Stimulated activated CD4-positive, alpha-beta T cell treated with anti-CD3 and anti-CD28 coated beads, Interleukin-1b, Interleukin-23, amount 100 ng/mL, for 24 hours (primary cell): ENCODE measurements at places on chromosomes 5 and 9.

DNA sequence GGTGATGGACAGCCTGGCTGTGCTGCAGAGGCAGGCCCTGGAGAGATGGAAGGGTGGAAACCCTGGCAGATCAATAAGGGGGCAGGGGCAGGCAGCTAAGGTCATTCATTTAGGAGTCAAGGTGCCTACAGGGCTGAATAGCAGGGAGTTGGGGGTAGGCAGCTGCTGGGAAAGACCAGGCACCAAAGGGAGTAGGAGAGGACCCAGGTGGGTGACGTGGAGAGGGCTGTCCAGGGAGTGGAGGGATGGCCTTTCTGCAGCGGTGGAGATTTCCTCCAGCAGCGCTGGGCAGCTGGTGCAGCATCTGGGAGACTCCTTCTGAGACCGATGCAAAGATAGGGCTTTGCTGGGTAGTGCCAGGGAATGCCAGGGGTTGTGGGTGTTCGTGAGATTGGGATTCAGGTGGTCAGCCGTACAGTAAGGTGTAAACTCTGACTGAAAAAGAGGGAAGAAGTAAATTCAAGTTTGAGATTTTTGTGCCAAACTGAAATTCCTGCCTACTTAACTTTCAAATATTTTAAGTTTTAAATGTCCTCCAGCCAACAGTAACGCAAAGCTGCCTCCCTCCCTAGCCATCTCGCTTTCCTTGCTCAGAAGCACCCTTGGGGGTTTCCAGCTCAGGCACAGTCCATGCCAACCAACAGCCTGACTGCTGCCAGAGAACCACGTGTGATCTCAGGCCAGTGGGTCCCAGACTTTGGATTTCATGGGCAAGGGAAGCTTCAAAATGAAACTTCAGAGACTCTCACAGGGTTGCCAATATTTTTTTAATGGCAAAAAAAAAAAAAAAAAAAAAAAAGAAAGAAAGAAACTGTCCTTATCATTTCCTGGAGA is 18.6 kb upstream of the ANGPTL2 start:
- DNase-seq: no peak

- DNase-seq: no peak
These were observed 466.3 kb downstream of the GADD45G start for GRCh38 chr9:90070931-90071660.

- DNase-seq: no peak
These were observed 10.2 kb upstream of the ERGIC1 start for GRCh38 chr5:172823840-172824362.

GRCh38 chr9:120603591-120603990 is 23.6 kb upstream of the CDK5RAP2 start:
- no peak for DNase-seq

GRCh38 chr5:160347448-160347847 is 23.0 kb downstream of the C1QTNF2 start:
- DNase-seq: no peak

GRCh38 chr5:112703866-112704820 is 33.5 kb upstream of the APC start:
- DNase-seq: no peak

- DNase-seq: no peak
These were observed 345.9 kb upstream of the NUDT12 start for GRCh38 chr5:103908336-103909080.

DNA sequence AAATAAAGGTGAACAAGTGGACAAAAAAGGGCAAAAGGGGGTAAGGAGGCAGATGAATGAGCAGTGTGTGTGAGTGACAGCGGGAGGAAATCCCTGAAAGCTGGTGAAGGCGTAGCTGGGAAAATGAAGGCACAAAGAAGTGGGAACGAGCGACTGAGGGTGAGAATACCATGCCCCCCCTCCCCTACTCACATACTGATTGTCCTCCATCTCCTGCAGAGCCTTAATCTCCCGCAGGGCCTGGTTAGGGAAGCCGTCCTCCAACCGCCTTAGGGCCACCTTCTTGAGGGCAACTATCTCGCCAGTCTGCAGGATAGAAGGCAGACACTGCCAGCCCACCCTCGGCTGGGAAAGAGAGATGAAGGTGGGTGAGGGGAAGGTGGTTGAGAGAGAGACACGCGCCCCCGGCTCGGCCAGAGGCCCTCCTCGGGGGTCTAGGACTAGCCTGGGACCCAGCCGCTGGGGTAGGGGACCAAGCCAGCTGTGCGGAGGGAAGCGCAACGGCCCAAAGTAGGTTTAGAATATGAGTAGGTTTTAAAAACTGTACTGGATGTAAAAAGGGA is 522 bp downstream of the CDK20 start:
- DNase-seq: no peak

- no peak for DNase-seq
These were observed 447.1 kb upstream of the CDH10 start for GRCh38 chr5:25091921-25092320.

DNA sequence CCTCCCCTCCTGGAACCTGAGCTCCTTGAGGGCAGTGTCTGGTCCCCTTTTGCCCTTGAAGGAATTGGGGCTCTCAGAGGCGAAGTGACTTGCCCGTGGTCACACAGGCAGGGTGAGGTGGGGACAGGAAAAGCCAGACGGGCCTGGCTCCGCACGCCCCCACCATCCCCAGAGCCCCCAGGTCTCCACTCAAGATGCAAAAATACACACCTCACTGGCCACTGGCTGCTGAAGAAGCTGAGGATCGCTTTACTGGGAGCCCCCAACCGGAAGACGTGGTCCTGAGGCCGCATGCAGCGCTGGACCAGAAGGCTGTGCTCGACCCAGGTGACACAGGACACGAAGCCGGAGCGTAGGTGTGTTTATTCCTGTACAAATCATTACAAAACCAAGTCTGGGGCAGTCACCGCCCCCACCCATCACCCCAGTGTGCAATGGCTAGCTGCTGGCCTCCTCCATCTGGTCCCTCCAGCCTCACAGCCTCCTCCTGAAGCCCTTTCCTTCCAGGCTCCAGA is 7.6 kb upstream of the AK1 start:
- DNase-seq: no peak

- peak; percentile 28 for DNase-seq
These were observed 16.0 kb upstream of the PUM3 start for GRCh38 chr9:2859776-2860379.

GRCh38 chr5:76269932-76270610 is 133.0 kb upstream of the IQGAP2 start:
- no peak for DNase-seq

DNA sequence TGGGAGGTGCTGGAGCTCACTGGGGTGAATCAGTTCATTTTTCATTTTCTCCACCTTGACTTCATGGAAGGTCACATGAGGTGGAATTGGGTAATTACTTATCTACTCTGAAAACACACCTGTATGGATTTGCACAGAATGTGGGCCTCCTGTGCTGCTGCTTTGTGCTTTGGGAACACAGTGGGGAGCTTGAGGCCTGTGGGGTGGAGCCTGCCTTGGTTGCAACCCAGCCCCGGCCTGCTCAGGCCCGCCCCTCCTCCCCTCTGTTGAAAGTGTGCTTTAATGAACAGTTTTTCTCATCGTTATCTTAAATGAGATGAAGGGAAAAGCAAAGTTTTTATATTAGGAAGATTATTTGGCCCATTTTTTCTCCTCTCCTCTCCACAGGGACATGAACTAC is 28.5 kb upstream of the DMRT3 start:
- DNase-seq: no peak

DNA sequence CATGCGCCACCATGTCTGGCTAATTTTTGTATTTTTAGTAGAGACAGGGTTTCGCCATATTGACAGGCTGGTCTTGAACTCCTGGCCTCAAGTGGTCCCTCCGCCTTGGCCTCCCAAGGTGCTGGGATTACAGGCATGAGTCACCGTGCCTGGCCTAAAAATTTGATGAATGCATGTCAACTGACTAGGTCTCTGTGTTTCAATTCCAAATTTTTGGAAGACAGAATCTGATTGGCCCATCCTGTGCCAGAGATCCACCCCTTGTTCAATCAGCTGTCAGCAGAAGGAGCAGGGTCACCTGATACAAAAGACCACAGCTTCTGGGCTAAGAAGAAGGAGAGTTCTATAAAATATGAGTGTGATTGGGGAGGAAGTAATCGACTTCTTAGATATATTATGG is 43.5 kb upstream of the COL15A1 start:
- no peak for DNase-seq

GRCh38 chr9:104903609-104904008 is 24.3 kb downstream of the ABCA1 start:
- DNase-seq: no peak

DNA sequence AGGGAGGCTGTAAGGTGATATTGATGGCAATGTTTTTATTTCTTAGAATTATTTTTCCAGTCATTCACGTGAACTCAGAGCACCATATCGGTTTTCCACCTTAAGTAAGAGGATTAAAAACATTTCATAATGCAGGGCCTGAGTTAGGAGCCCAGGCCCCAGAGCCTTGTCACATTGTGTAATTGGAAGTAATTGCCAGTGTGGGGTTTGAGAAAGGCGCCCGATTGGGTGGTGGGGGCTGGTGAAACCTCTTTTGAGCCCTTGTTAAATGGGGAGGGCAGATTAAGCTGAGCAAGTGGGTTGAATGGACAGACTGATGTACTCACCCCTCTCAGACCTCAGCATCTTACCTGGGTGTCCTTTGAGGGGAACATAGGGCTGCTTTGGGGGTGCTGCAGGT is 116.7 kb upstream of the PITX1 start:
- DNase-seq: no peak
